ENCODE measurements at places on chromosomes 12 and 14.

GRCh38 chr12:52873513-52873831 lies 24.7 kb upstream of the KRT78 start:
- no peak for DNase-seq

DNA sequence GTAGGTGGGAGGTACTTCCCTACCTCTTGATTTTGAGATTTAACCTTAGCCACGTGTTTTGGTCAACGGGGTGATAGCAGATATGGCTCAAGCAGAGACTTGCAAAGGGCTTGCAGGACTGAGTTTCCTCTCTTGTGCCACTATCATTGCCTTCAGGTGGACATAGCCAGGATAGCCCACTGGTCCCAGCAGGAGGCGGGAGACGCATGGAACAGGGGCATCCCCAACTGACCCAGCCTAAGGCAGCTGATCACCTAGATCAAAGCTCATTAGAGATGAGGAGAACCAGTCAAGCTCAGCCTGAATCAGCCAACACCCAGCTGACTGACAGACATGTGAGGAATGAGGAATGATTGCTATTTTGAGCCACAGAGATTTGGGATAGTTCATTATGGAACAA lies 49.6 kb downstream of the CALM1 start:
- no peak for DNase-seq

DNA sequence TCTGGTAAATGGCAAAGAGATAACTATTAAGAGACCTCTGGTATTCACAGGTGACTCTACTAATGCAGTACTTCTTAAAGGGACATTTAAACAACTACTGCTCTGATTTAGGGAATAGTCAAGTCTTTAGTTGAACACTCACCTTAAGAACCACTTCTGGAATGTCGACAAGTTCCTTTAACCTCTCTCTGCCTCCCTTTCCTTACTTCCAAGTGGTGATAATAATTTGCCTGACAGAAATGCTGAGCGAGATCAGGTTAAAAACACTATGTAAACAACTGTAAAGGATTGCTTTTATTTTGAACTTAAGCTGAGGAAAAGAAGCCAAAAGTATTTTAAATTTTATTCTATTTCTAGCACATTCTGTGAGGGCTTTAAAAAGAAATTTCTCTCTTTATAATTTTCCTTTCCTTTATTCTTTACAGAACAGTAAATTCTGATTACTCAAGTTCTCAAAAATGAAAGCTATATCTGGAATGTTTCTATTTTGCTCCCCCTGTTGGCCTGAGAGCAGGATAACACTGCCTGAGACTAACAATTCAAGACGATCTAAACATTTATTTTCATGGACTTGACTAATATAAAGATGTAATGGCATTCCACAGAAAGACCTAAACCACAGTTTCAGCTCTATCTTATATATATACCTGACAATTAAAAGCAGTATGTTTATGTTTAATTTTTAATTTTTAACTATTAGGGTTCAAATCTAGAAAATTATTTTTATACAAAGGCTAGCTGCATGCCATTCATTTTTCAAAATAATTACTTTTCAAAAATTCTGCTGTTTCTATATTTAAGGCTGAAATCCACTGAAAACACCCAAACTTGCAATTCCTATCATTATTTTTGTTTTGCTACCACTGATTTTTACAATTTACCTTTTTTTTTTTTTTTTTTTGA lies 29.2 kb downstream of the ZCCHC8 start:
- peak; percentile 59 for DNase-seq

DNA sequence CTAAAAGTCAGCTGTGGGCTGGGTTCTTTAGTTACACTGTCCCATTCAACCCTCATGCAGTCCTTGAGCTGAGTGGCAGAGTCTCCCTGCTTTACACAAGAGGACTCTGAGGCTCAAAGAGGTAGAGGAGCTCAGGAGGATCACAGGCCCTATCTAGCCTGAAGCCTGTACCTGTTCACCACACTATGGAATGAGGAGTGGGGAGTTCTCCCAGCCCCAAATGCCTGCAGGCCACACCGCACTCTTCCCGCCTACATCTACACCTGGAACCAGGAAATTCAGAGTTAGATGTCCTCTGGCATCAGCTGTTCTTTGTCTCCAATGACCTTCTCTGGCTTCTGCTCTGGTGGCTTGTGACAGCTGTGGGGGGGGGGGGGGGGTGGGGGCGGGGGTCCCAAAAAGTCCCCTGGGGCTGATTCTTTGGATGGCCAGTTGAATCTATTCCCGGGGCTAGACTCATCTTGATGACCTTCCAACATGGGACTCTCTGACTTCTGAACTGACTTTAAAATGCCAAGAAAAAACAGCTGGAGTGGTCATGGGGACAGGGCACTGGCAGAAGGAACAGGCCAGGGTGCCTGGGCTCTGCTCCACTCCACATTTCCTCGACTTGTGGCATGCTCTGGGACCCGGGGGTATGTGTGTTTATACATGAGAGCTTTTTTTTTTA lies 30.6 kb downstream of the RIN3 start:
- no peak for DNase-seq

DNA sequence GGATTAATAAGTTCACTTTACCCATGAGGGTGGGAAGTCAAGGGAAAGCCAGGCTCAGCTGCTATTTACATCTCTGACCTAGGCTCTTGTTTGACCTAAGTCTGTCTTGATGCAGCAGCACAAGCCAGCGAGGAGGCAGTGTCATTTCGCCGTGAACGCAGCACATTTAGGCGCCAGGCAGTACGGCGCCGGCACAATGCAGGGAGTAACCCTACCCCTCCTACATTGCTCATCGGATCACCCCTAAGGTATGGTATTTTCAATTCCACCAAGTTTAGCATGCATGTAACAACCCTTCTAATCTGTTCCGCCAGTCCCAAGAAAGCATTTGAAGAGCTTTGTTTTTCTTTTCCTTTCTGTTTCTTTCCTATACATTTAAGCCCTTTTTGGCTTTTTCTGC lies 81.2 kb downstream of the PCNX1 start:
- DNase-seq, result no peak

GRCh38 chr14:53850714-53851296 lies 105.8 kb downstream of the BMP4 start:
- no peak for DNase-seq

DNA sequence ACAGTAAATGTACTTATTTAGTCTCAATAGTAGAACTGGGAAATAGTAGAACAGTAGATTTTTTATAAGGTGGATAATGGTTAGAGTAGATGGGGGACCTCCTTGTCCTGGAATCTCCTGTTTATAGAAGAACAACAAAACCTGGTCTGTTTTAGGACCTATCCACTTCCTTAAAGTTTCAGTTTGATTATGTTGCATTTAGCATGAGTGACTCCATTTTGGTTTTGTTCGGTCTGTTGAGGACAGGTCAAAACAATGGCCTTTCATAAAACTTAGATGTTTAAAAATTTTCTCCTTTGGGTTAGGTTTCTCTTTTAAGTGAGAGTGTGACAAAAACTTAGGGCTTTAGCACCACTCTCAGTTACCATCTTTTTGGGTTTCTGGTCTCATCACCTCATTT lies 308.9 kb downstream of the BTG1 start:
- no peak for DNase-seq

DNA sequence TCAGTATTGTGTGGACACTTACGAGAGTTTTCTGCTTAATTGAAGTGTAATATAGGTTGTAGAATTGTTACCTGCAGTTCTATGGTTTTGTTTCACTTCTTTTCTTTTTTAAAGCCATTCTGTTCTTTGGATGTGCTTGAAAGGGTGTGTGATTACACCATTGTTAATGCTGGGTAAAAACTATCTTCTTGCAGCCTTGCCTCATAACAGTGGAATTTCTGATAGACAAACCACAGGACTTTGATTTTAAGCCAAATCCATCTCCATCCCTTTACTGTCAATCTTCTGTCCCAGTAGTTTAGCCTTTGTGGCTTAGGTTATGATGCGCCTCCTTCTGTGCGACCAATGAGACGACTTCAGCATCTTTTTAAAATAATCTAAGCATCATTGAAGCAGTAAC lies 182.3 kb downstream of the PELI2 start:
- DNase-seq, result no peak

- no peak for DNase-seq
Observed at GRCh38 chr12:28446031-28446430, 255.8 kb downstream of the CCDC91 start.

GRCh38 chr12:116127859-116128258 lies 149.6 kb downstream of the MED13L start:
- no peak for DNase-seq

- no peak for DNase-seq
Observed at GRCh38 chr14:36738269-36738668, 76.6 kb downstream of the PAX9 start.

- DNase-seq, result no peak
Observed at GRCh38 chr12:49200919-49201594, 12.2 kb upstream of the TUBA1A start.

DNA sequence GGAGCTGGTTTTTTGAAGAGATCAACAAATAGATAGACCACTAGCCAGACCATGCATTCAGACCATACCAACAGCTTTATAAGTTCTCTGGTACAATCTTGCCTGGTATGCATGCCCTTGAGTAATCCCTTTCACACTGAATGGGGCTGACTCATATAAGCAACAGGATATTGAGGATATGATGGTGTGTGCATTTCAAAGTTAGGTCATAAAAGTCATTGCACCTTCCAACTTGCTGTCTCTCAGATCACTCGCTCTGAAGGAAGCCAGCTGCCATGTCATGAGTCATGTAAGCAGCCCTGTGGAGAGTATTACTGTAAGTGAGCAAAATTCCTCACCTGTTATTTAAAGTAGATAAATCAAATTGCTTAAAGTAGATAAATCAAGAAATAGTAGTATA lies 45.0 kb upstream of the OR6J1 start:
- DNase-seq, result no peak

GRCh38 chr12:130163461-130164215 lies 1.4 kb downstream of the FZD10 start:
- no peak for DNase-seq

DNA sequence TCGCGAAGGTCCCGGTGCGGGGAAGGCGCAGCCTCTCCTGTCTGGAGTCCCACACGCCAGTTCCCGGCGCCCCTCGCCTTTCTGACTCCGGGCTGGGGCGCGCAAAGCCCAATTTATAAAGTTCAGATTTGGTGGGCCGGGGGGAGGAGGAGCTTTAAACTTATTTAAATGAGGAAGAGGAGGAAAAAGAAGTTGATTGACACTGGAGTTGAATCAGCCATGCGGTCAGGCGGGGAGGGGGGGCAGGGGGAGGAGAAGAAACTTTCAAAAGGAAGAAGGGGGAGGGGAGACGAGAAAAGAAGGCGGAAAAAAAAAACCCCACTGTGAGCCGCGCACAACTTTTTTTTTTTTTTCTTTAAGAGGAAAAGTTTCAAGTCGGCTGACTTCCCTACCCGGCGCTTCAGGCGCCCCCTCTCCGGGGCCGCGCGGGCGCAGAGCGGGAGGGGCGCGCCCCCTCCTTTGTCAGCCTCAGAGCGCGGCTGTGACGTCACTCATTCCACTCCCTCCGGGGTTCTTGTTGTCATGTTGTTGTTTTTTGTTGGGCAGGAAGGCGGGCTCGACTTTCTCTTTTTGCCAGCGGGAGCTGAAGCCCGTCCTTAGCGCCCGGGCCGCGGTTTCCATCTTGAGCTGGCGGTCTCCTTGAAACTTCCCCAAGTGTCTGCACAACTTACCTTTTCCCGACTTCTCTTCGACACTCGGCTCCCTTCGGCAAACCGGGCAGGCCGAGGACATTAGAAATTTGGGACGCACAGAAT lies at the start of gene ZFP36L1:
Gene ZFP36L1 (minus strand): TSS at position 89 of the 755 bp plus-strand sequence. CDS start 129 bp downstream, outside the sequence.
- peak; percentile 97 for DNase-seq

DNA sequence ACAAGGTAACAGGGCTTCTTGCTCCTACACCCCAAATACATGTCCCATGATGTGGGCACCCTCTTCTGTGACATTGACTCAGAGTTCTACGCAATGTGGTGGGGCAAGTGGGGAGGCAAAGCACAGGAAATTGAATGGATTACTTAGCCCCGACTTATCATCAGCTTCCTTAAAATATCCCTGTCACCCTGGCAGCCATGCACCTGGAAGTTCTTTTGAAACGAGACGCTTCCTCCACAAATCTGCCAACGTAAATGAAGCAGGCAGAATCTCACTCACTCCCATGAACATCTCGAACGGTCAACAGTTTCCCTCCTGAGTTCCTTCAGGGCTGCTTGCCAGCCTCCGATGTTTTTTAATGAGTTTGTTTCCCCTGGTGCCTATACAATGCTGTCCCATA lies 33.5 kb downstream of the RNFT2 start:
- DNase-seq, result no peak

DNA sequence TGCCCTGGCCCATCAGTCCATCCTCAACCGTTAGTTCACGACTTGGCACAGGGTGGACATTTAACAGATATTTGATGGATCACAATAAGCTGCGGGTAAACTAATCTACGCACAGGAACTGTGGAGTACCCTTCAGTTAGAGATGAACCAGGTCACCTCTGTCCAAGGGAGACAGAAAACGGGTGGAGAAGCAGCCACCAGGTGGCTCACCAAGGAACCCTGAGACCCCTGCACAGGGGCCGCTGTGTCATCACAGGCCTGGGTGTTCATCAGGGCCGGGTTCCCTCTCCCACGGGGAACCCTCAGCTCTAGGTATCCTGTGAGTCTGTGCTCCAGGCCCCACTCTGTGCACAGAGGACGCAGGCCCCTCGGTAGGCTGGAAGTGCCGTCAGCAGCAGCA lies 122.2 kb downstream of the PIWIL1 start:
- no peak for DNase-seq

- no peak for DNase-seq
Observed at GRCh38 chr12:81942594-81942993, 183.4 kb upstream of the PPFIA2 start.

DNA sequence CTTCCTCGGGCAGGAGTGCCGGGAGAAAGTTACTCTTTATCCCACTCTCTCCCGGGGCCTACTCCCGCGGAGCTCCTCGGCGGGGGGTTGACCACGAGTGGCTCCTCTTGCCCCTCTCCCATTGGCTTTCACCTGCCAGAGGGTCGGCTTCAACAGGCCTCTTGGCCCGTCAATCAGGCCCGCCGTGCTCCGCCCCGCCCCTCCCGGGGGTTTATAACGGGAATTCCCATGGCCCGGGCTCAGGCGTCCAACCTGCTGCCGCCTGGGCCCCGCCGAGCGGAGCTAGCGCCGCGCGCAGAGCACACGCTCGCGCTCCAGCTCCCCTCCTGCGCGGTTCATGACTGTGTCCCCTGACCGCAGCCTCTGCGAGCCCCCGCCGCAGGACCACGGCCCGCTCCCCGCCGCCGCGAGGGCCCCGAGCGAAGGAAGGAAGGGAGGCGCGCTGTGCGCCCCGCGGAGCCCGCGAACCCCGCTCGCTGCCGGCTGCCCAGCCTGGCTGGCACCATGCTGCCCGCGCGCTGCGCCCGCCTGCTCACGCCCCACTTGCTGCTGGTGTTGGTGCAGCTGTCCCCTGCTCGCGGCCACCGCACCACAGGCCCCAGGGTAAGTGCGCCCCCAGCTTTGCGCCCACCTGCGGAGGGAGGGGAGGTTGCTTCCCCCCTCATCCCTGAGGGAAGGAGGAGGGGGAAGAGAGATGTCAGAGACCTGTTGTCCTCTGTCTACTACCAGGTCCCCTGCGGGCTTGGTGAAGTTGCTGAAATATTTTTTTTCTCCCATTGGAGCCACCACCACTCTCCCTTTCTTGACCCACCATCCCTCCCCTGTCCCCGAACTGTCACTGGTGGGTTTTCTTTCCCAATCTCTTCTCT lies at the start of gene SMOC1:
Gene SMOC1 (plus strand): TSS at position 242 of the 869 bp plus-strand sequence. CDS start 263 bp downstream, at position 505.
- DNase-seq, result no peak

DNA sequence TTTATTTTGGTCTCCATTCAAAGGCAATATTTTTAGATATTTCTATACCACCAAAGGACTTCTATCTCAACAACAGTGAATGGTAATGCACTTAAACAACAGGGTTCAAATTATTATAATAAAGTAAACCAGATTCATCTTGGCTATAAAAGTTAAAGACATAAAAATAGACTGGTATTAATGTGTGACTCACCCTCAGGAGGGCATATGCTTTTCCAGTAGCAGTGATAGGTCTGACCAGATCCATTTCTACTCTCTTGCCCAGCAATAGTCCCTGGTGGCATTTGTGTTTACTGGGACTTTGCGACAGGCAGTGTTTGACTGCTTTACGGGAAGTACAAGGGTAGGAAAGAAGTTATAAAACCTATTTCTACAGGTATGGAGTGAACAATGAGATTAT lies 353.2 kb upstream of the ATP2B1 start:
- no peak for DNase-seq

Data from right renal pelvis (tissue), 4 donors.